ENCODE measurements at places on chromosomes 7 and 10. TPM values are rescaled to one million over a fixed set of nuclear protein-coding genes. Genes with fewer than 3 reads are reported as not detected.

- peak; percentile 5 for DNase-seq
These were observed 6.0 kb downstream of the RBP3 start for GRCh38 chr10:47354165-47354564.

TMEM184A gene
- total RNA-seq = 0.28 TPM

DNA sequence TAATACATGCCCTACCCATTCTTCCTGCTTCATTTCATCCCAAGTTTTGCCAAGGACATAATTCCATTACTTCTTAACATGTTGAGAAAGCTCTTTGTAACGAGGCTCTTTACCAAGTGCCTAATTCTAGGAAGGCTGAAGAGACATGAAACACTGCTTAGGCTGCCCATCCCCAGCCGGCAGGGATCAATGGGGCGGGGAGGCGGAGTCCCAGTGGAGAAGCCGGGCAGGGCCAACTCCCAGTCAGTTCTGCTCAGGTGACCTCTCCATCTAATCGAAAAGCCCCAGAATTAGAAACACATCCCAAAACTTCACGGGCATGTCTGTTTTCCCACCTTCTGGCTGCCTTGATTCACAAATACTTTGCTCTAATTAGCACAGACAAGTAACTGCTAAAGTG, 89.5 kb upstream of the LYZL1 start:
- no peak for DNase-seq

NPC1L1 gene
- not detected for total RNA-seq

LRMDA gene
- not detected for total RNA-seq

GRCh38 chr7:115869190-115869589, 161.4 kb downstream of the TFEC start:
- DNase-seq = peak; percentile 49

DNA sequence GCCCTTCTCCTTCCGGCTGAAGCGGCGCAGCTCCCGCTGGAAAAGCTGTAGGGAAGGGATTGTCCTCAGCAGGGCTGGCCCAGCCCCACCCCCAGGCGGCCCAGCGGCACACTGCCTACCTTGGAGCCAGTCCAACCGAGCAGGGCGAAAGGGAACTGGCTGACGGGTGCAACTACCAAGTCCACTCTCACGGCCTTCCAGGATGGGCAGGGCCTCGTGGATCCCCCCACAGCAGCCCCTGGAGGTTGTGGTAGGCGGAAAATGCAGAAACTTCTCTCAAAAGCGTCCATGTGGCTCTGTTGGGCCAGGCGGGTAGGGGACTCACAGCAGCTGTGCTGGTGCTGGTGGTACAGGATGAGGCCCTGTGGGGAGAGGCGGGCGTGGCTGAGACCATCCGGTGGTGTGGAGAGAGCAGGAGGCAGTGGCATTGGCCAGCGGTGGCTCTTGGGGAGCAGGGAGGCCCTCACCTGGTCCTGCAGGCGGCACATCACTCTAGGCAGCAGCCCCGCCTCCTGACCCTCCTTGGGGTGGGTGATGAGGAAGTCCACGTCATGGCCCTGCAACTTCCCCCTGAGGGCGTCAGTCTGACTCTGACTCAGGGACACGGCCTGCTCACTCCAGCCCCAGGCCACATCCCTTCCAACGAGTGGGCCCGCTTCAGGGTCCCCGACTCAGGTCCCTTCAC, 8.4 kb upstream of the PGAM2 start:
- peak; percentile 66 for DNase-seq

DNA sequence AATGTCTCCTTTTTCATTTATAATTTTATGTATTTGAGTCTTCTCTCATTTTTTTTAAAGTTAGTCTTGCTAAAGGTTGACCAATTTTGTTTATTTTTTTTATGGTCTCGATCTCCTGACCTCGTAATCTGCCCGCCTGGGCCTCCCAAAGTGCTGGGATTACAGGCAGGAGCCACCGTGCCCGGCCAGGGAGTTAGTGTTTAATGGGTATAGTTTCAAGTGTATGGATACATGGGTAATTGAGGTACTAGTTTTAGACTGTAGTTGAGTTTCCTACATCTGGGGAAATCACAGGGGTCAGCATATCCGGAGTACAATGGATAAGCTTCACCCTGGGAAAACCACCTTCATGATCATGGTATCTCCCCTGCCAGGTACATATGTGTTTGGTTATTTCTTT, 267.3 kb upstream of the KCND2 start:
- DNase-seq = no peak

DNA sequence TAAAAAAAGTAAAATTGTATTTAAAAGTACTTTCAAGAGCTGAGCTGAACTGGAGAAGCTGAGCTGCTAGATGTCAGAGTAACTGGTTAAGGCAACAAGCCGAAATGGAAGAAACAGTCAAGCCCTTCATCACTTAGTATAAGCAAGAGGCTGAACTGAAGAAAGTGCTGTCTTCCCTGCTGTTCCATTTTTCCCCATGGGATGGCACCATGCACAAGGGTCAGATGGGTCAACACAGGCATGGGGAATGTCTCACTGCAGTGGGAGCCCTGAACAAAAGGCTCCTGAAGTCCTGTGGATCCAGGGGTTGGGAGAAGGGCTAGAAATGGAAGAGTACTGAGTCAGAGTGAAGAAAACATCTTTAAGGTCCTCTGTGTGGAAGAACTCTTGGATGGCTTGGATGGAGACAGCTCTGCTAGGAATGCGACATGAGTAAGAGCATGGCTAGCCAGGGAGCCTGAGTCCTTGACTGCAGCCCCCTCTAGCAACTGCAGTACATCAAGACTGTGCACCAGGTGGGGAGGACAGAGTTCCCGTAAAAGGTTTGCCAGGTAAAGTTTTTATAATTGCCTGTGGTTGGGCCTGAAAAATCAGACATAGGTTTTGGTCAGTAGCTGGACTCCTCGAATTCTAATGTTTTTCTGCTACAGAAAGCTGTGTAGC, 348.3 kb downstream of the GPR158 start:
- DNase-seq = no peak

Data from IMR-90 (cell line).